ENCODE measurements at places on chromosomes 5 and 9.

- H3K4me3 ChIP-seq: no peak overlapping the region
- H3K4me1 ChIP-seq: peaks cover 26% of the 10 kb centered on the region
- no peaks in the 10 kb centered on the region for H3K36me3 ChIP-seq
These were observed 212.5 kb downstream of the FANCC start for GRCh38 chr9:95104980-95105379.

GRCh38 chr5:32312197-32312594 lies 543 bp downstream of the MTMR12 start:
- peak overlapping the region; percentile 77 for H3K4me3 ChIP-seq
- peak overlapping the region; percentile 98 for H3K27ac ChIP-seq
- peak; percentile 53 for DNase-seq
- no peaks in the 10 kb centered on the region for H3K27me3 ChIP-seq
- peaks cover 24% of the 10 kb centered on the region for H3K4me1 ChIP-seq
- no peaks in the 10 kb centered on the region for H3K36me3 ChIP-seq

DNA sequence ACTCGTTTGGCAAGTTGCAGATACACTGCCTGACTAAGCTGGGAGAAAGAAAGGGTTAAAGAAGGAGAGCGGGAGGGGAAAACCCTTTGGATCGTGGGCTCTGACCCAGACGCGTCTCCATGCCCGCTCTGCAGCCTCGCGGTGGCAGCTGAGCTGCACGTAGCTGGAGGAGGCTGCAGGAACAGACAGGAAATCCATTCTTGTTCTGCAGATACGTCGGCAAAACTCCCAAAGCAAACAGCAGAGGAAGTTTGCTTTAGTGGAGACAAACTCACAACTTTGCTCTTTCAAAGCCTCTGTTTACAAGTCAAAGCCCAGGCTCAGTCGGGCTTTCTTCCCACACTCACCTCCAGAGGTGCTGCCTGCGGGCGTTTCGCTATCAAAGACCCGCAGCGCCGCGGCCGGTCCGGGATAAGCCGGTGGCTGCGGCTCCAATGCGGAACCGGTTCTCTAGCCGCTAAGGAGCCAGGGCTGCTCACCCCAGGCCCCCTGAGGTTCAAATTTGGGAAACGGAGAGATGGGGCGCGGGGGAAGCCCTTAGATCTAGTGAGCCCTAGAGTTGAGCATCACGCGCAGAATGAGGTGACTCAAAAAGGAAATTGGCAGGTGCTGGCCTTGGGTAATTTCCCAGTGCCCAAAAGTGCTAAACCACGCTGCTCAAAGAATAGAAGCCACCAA lies 60.7 kb downstream of the MAT2B start:
- H3K27me3 ChIP-seq: no peaks in the 10 kb centered on the region
- H3K4me1 ChIP-seq: peaks cover 10% of the 10 kb centered on the region
- H3K27ac ChIP-seq: no peak overlapping the region
- H3K4me3 ChIP-seq: no peak overlapping the region
- no peaks in the 10 kb centered on the region for H3K36me3 ChIP-seq

GRCh38 chr9:29775491-29775890 lies 2202.2 kb upstream of the C9orf72 start:
- H3K27me3 ChIP-seq: no peaks in the 10 kb centered on the region
- H3K4me3 ChIP-seq: no peak overlapping the region
- no peak overlapping the region for H3K27ac ChIP-seq
- no peaks in the 10 kb centered on the region for H3K4me1 ChIP-seq

- no peak overlapping the region for H3K4me3 ChIP-seq
- no peaks in the 10 kb centered on the region for H3K4me1 ChIP-seq
- no peaks in the 10 kb centered on the region for H3K36me3 ChIP-seq
- H3K27ac ChIP-seq: no peak overlapping the region
- no peaks in the 10 kb centered on the region for H3K27me3 ChIP-seq
These were observed 264.4 kb upstream of the CDH10 start for GRCh38 chr5:24909210-24909609.

DNA sequence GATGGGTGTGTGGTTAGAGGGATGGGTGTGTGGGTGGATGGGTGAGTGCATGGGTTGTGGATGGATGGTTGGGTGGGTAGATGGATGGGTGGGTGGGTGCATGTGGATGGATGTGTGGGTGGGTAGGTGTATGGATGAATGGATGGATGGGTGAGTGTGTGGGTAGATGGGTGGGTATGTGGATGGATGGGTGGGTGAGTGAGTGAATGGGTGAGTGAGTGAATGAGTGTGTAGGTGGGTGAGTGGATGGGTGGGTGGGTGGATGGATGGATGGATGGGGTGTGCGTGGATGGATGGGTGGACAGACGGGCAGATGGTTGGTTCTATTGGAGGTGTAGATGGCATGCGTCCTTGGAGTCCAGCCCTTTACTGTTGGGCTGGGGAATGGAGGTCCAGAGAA lies 17.2 kb downstream of the STKLD1 start:
- no peak for DNase-seq
- H3K36me3 ChIP-seq: no peaks in the 10 kb centered on the region
- H3K4me1 ChIP-seq: no peaks in the 10 kb centered on the region
- no peak overlapping the region for H3K4me3 ChIP-seq

GRCh38 chr5:15643731-15644130 lies 143.8 kb downstream of the FBXL7 start:
- DNase-seq: no peak
- H3K27me3 ChIP-seq: no peaks in the 10 kb centered on the region
- H3K27ac ChIP-seq: no peak overlapping the region
- no peaks in the 10 kb centered on the region for H3K4me1 ChIP-seq

GRCh38 chr9:33921967-33922895 lies 105.3 kb downstream of the UBE2R2 start:
- H3K36me3 ChIP-seq: peaks cover 51% of the 10 kb centered on the region
- H3K4me3 ChIP-seq: no peak overlapping the region
- H3K27ac ChIP-seq: no peak overlapping the region
- no peaks in the 10 kb centered on the region for H3K27me3 ChIP-seq

DNA sequence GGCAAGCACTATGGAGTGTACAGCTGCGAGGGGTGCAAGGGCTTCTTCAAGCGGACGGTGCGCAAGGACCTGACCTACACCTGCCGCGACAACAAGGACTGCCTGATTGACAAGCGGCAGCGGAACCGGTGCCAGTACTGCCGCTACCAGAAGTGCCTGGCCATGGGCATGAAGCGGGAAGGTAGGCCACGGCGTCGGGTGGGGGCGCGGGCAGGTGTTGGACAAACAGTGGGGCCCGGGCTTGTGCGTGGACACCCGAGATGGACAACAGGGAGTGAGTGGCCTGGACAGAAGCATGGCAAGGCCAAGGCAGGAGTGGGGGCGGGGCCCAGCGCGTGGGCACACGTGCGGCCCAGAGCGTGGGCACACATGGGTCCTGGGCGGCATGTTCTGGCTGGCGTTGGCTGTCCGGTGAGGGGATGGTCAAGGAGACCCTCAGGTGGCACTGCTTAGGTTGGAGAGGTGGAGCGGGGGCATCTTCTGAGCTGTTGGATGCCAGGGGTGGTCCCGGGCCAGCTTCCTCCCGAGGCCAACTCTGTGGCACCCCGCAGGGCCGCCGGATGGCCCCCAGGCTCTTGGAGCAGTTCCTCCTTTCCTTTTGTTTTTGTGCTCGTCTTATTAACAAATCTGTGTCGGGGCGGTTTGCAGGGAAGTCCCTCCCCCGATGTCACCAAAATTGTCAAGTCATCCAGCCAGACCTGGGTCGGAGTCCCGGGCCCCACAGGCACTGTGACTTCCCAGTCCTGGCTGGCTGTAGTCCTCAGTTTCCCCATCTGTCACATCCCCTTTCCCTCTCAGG lies 82.9 kb downstream of the RXRA start:
- no peak overlapping the region for H3K4me3 ChIP-seq
- H3K4me1 ChIP-seq: peaks cover 11% of the 10 kb centered on the region
- H3K36me3 ChIP-seq: no peaks in the 10 kb centered on the region
- no peaks in the 10 kb centered on the region for H3K27me3 ChIP-seq

GRCh38 chr9:128213746-128214497 lies 10.7 kb downstream of the DNM1 start:
- no peaks in the 10 kb centered on the region for H3K36me3 ChIP-seq
- H3K27ac ChIP-seq: peak overlapping the region; percentile 75
- peaks cover 20% of the 10 kb centered on the region for H3K4me1 ChIP-seq
- peak; percentile 23 for DNase-seq
- no peaks in the 10 kb centered on the region for H3K27me3 ChIP-seq

- no peaks in the 10 kb centered on the region for H3K4me1 ChIP-seq
- H3K4me3 ChIP-seq: no peak overlapping the region
- no peak overlapping the region for H3K27ac ChIP-seq
- H3K36me3 ChIP-seq: no peaks in the 10 kb centered on the region
- DNase-seq: no peak
- H3K27me3 ChIP-seq: no peaks in the 10 kb centered on the region
These were observed 74.1 kb upstream of the FSD1L start for GRCh38 chr9:105373723-105374122.

DNA sequence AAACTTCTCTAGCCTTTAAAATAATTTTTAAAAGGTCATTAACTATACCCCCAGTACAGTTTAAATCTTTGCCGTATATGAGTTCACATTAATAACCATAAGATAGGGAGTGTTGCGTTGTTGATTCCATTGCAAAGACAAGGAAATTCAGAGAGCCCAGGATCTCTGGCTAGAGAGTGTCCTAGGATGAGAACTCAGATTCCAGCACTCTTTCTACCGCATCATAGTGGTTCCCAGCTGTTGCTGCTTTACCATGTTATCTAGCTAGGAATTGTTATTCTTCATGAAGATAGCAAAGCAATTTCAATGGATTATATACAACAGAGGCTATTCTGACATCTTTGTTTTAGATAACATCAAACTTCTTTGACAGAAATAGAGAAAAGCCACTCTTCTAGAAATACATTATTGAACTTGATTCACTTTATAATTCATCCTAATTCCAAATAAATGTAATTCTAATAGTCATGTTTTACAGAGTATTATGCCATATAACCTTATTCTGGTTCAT lies 78.4 kb upstream of the IL7R start:
- H3K27me3 ChIP-seq: no peaks in the 10 kb centered on the region
- H3K27ac ChIP-seq: no peak overlapping the region
- no peak for DNase-seq
- no peak overlapping the region for H3K4me3 ChIP-seq

DNA sequence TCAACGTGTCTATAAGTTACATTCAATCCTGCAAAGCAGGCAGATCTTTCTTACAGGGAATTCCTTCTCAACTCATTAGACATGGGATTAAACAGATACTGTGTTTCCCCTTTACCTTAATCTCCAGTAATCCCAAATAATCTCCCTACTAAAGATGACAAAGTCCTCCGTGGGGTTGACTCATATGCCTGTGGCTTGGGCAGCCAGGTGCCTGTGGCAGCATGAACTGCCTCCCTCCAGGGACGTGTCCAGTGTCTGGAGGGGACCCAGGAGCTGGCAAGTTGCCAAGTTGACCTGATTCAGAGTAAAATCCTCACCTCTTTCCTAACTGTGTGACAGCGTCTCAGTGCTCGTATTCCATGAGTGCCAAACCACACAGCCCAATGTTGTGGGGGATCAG lies 94.6 kb upstream of the PTCH1 start:
- no peaks in the 10 kb centered on the region for H3K36me3 ChIP-seq
- H3K4me3 ChIP-seq: no peak overlapping the region
- DNase-seq: no peak
- H3K4me1 ChIP-seq: no peaks in the 10 kb centered on the region
- no peaks in the 10 kb centered on the region for H3K27me3 ChIP-seq
- no peak overlapping the region for H3K27ac ChIP-seq

DNA sequence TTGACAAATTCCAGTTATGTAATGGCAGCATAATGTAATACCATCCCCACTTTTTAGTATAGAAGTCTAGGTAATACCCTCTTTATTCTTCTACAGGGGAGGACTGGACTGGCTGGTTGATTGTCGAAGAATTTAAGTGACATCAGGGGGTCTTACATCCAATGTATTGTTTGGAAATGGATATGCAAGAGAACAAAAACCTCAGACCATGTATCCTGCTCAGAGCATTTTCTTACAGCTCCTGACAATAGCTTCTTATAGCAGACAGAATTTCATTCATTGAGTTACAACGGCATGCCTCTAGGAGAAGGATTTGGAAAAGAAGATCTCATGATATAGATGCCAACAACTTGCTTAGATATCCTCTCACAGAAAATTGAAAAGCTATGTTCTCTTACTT lies 2032.3 kb downstream of the EFNA5 start:
- no peak overlapping the region for H3K4me3 ChIP-seq
- no peak for DNase-seq
- no peaks in the 10 kb centered on the region for H3K27me3 ChIP-seq
- no peak overlapping the region for H3K27ac ChIP-seq
- no peaks in the 10 kb centered on the region for H3K36me3 ChIP-seq

DNA sequence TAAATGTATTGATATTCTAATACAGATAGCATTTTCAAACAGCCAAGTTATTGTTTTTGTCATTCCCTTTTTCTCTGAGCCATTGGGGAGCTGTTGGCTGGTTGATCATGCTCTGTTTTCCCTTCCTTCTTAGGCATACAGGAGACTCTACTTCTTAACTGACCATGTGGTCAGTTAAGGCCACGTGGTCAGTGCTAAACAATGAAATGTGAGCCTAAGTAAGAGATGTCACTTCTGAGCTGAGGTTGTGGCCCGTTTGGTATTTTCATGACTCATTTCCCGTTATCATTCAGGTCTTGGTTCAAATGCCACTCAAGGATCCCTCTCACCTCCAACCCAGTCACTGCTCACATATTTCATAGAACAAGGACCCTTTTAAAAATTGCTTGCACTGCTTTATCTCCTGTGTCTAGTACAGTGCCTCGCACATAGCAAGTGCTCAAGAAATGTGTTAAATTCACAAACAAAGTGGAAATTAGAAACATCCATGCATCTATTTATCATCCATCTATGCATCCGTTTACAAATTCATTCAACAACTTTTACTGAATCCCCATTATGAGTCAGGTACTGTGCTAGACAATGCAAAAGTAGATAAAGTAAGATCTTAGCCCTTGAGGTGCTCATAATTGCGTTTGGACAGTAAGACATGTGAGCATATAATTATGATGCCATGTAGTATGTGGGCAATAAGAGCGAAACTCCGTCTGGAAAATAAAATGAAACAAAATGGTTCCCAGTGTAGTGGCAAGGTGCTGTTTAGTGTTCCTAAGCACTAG lies 50.7 kb downstream of the ARRDC3 start:
- no peak for DNase-seq
- no peak overlapping the region for H3K27ac ChIP-seq
- no peaks in the 10 kb centered on the region for H3K27me3 ChIP-seq

DNA sequence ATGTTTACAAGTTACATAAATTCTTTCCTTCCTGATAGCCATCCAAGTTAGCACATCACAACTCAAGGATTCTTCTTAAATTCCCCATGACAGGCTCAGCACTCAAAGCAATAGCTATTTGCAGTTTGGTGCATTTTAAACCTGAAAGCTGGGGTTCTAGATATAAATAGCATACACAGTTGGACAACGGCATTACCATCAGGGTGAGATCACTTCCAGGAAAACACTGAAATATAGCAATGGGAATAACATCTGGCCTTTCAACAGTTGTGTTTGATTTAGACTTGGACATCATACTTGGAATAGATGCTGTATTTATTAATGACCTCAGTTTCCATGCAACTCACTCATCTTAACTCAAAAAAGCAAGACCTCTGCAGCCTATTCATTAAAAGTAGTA lies 24.7 kb upstream of the LECT2 start:
- H3K27me3 ChIP-seq: no peaks in the 10 kb centered on the region
- no peak for DNase-seq
- no peak overlapping the region for H3K27ac ChIP-seq

GRCh38 chr9:84322828-84323227 lies 17.7 kb downstream of the SLC28A3 start:
- H3K27ac ChIP-seq: no peak overlapping the region
- no peak for DNase-seq
- no peak overlapping the region for H3K4me3 ChIP-seq
- no peaks in the 10 kb centered on the region for H3K27me3 ChIP-seq
- H3K36me3 ChIP-seq: no peaks in the 10 kb centered on the region
- H3K4me1 ChIP-seq: no peaks in the 10 kb centered on the region

- no peak overlapping the region for H3K27ac ChIP-seq
- no peak for DNase-seq
- no peak overlapping the region for H3K4me3 ChIP-seq
These were observed 56.4 kb downstream of the ZNF883 start for GRCh38 chr9:112955550-112955949.

Measured in pancreas (tissue), 10 donors.